ENCODE measurements at places on chromosomes 7 and 10.

DNA sequence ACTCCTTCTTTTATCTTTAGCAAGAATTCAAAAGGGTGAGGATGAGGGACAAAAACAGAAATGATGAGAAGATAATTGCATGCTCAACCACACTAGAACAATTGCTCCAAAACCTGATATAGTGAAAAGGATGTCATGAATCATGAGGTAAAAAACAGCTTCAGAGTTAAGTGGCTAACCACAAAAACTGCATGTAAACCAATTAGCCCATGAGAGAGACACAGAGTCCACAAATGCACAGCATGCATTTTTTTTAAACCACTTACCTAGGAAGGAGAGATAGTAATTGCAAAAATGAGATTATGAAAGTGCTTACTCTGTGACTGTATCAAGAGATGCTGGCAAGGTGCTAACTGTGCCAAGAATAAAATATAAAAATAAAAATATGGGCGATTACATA is 132.9 kb downstream of the MBL2 start:
- no peak for DNase-seq

- DNase-seq: no peak
Observed at GRCh38 chr10:23330948-23331347, 13.6 kb downstream of the C10orf67 start.

- no peak for DNase-seq
Observed at GRCh38 chr7:29331163-29331562, 136.6 kb downstream of the CHN2 start.

- DNase-seq: no peak
Observed at GRCh38 chr7:46286356-46286755, 365.3 kb upstream of the IGFBP3 start.

GRCh38 chr10:22473044-22473443 is 127.7 kb downstream of the SPAG6 start:
- DNase-seq: no peak

GRCh38 chr10:130757271-130757670 is 554.2 kb downstream of the TCERG1L start:
- DNase-seq: no peak

- DNase-seq: no peak
Observed at GRCh38 chr7:32100407-32100907, 30.2 kb upstream of the PDE1C start.

DNA sequence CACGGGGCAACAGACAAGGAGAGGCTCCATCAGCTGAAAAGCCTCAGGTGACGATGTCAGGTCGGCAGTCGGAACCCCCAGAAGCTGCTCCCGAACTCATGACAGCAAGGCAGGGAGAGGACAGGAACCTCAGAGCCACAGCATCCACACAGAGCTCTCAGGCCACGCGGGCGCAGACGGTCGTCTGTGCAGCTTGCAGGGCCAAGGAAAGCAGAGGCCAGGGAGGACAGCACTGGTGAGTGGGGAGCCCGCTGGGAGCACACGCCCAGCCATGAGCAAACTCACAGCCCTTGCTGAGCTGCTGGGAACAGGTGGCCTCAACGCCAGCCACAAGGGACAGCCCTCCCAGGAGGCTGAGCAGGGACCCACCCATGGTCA is 138.9 kb downstream of the MAD1L1 start:
- no peak for DNase-seq

All from Kasumi-1 (cell line).